ENCODE measurements at places on chromosomes 1 and 21.

DNA sequence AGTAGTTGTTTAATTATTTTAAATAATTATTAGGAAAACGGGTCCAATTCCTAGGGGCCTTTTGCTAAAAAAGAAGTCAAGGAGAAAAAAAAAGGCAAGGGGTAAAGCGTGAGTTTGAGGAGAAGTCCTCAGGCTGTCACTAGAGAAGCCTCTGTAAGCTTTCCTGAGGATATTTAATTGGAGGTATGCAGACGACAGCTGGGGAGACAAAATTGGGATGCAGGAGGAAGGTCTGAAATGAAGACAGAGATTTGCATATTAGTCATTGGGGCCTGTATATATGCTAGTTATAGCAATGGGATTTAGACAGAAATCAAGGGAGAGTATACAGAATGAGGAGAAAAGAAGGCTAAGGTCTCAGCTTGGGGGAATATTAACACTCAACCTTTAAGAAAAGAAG lies 8.6 kb downstream of the ATP6V1G3 start:
- DNase-seq, result no peak

DNA sequence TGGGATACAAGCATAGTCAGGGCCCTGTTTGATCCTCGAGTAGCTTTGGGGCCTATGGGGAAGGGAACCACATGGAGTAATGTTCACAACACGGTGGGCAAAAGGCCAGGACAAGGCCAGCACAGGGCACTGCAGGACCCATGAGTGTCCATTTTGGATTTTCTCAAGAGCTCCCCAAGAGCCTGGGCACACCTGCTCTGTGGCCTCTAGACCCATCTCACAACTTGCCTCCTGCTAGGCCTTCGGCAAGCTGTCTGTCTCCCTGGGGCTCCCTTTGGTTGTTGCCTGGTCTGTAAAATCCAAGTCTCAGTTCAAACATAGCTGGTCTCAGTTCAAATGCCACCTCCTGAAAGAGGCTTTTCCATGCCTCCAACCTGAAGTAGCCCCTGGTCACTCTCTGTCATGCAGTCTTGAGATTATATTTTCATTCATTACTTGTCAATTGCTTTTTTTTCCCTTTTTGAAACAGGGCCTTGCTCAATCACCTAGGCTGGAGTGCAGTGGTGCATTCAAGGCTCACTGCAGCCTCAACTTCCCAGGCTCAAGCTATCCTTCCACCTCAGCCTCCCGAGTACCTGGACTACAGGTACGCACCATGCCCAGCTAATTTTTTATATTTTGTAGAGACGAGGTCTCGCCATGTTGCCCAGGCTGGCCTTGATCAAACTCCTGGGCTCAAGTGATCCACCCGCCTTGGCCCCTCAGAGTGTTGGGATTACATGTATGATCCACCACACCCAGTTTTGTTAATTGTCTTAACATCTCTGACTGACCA lies 107.4 kb downstream of the MATN1 start:
- DNase-seq, result no peak

- no peak for DNase-seq
Measured at GRCh38 chr21:42317341-42317741, 2.1 kb upstream of the TFF3 start.

- no peak for DNase-seq
Measured at GRCh38 chr1:16195518-16195905, 16.9 kb downstream of the ARHGEF19 start.

- DNase-seq, result no peak
Measured at GRCh38 chr1:221264848-221265247, 385.6 kb downstream of the HLX start.

GRCh38 chr21:34800797-34801518 lies 132.2 kb downstream of the CLIC6 start:
- DNase-seq, result no peak

- DNase-seq, result no peak
Measured at GRCh38 chr1:119249283-119249682, 108.8 kb upstream of the WARS2 start.

DNA sequence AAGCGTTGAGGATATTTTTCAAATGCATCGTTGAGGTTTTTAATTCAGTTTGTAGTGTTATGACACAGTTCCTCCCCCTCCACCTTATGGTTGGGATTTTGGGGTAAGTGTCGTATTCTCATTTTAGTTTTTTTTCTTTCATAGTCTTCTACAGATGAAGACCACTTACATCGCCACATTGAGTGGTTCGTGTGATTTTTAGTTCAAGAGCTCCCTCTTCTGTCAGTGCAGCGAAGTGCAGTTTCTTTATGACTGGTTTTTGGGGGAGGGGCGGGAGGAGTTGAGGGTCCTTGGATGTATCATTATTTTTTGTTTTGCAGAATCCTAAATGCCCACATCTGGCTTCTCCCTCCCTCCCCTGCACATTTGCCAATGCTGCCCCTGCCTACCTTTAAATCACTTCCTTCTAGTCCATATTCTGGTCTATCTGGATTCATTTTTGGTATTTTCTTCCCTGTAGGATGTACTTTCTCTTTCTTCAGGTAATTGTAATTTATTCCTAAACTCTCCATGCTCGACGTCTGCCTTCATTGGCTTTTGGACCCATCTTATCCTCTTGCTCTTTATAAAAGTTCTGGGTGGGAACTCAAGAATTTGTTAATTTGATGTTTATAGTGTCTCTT lies 433.1 kb downstream of the CAMTA1 start:
- DNase-seq, result peak; percentile 9
